Sigmoid colon (tissue), 7 donors: ENCODE measurements at places on chromosomes 13 and 19.

- no peak overlapping the region for H3K4me3 ChIP-seq
- peaks cover 20% of the 10 kb centered on the region for H3K4me1 ChIP-seq
- H3K27ac ChIP-seq: peak overlapping the region; percentile 10
- H3K36me3 ChIP-seq: no peaks in the 10 kb centered on the region
- no peaks in the 10 kb centered on the region for H3K27me3 ChIP-seq
Measured at GRCh38 chr13:35598790-35599369, 122.4 kb upstream of the MAB21L1 start.

DNA sequence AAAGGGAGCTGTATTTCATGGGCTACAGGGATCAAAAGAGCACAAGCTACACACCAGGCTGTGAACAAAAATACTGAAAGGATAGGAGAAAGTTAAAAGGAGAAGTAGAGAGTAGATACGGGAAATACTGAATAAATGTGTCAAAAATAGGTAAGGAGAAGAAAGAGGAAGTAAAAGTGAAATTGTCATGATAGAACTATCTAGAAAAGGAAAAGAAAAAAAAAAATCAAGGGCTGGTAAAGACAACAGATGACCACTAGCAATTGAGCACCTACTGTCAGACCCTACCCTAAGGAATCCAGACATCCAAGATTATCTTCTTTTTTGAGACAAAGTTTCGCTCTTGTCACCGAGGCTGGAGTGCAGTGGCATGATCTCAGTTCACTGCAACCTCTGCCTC is 4.8 kb downstream of the RUBCNL start:
- no peaks in the 10 kb centered on the region for H3K36me3 ChIP-seq
- H3K27ac ChIP-seq: no peak overlapping the region
- H3K4me1 ChIP-seq: peaks cover 8% of the 10 kb centered on the region
- no peak for DNase-seq
- H3K27me3 ChIP-seq: peaks cover 2% of the 10 kb centered on the region

DNA sequence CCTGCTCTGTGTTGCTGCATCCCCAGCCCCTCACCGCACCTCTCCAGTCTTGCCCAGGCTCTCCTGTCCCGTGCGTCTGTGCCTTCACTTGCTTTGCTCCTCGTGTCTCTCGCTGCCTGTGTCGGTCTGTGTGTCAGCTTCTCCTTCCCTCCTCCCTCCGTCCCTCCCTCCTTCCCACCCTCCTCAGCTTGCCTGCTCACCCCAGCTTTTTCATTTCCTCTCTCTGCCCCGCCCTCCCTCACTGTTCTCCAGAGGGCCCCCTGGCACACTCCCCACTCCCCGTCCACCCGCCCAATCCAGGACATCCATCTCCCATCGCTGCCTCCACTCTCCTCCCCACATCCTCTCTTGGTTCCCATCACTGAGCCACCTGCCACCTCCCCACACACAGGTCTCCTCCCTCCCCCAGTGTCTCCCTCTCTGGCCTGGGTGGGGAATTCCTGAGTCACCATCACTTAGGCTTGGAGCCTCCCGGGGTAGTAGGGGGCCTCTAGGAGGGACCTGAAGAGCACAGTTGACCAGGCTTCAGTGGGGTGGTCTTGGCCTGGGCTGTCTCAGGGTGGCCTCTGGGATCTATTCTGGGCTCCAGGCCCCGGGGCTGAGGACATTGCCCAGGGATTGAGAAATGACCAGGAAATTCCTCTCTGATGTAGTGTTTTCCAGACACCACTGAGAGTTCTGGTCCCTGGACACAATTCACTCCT is at the start of gene PTGIR:
Gene PTGIR (minus strand): TSS at position 132 of the 704 bp plus-strand sequence. CDS start 864 bp downstream, outside the sequence.
- H3K27me3 ChIP-seq: no peaks in the 10 kb centered on the region
- H3K4me1 ChIP-seq: no peaks in the 10 kb centered on the region
- peak within 1 kb of the TSS; percentile 12 for H3K4me3 ChIP-seq
- H3K36me3 ChIP-seq: no peaks in the 10 kb centered on the region

GRCh38 chr13:47110141-47110540 is 213.3 kb upstream of the HTR2A start:
- no peaks in the 10 kb centered on the region for H3K4me1 ChIP-seq
- H3K27me3 ChIP-seq: no peaks in the 10 kb centered on the region
- no peak for DNase-seq
- no peak overlapping the region for H3K4me3 ChIP-seq

DNA sequence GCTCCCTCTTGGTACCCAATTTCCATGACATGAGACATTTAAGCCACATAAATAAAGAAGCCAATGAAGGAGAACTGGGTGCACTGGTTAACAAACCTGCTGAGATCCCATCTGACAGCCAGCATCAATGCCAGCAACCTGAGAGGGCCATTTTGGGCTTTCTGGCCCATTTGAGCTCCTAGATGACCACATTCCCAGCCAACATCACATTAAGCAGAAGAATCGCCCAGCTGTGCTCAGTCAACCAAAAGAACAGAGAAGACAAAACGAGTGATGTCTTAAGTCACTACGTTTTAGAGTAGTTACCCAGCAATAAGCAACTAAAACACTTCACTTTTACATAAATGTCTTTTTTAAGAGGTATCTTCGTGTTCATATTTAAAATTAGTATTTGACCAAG is 21.9 kb downstream of the LCP1 start:
- no peaks in the 10 kb centered on the region for H3K27me3 ChIP-seq
- no peak overlapping the region for H3K4me3 ChIP-seq
- DNase-seq: no peak

GRCh38 chr13:65965501-65965900 is 1264.6 kb downstream of the PCDH9 start:
- no peaks in the 10 kb centered on the region for H3K4me1 ChIP-seq
- H3K4me3 ChIP-seq: no peak overlapping the region
- no peak for DNase-seq
- H3K27ac ChIP-seq: no peak overlapping the region
- H3K36me3 ChIP-seq: no peaks in the 10 kb centered on the region
- H3K27me3 ChIP-seq: no peaks in the 10 kb centered on the region
